NCI-H187 treated with DMSO at 0.1 percent for 48 hours (cell line): ENCODE measurements at places on chromosomes 1 and 21.

DNA sequence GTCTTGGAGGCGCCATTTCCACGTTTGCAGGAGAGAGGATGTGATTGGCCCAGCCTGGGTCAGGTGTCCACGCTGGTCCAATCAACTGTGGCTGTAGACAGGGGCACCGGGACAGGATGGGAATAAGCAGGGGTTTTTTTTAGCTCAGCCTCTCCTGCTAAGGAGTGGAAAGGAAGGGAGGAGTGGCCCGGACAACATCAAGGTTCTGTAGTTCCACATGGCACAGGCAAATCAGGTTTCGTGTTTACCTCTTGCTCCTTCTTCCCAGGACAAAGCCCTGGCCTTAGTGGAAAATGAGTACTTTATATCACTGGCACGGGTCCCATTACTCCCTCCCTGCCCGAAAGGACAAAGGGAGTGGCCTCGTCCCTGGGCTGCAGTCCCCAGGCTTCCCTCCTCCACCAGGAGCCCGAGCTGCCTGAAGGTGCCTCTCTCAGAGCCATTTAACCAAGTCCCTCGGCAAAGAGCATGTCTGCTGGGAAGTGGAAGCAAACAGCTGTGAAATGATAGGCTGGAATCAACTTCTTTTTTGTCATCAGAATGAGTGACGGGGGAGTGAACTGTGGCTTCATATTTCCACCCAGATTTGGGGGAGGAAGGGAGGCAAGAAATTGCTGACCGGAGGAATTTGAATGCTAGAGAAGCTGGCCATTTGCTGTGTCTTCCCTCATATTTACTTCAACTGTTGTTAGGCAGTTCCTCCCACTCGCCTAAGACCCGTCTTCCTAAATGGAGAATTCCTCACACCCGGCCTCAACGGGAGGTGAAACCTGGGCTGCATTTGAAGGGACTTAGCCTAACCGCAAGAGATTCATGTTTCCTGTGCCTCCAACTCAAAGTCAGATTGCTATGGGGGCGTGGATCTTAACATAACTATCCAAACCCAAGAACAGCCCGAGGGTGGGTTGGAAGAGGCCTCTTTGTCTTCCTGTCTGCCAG lies 84.9 kb upstream of the SLC44A3 start:
- DNase-seq, result no peak

DNA sequence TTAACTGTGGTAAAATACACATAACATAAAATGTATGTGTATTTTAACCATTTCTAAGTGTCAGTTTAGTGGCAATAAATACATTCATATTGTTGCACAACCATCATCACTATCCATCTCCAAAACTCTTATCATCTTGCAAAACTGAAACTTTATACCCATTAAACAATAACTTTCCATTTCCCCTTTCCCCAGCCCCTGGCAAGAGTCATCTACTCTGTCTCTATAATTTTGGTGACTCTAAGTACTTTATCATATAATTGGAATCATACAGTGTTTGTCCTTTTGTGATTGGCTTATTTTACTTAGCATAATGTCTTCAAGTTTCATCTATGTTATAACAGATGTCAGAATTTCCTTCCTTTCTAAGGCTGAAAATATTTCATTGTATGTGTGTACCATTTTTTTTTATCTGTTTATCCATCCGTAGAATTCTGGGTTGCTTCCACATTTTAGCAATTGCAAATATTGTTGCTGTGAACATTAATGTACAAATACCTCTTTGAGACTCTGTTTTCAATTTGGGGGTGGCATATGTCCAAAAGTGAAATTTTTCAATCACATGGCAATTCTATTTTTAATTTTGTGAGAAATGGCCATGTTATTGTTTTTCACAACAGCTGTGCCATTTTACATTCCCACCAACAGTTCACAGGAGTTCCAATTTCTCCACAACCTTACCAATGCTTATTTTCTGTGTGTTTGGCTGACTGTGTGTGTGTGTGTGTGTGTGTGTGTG lies 153.9 kb upstream of the GORAB start:
- DNase-seq, result no peak

GRCh38 chr1:28244549-28245251 lies 8.8 kb downstream of the ATP5IF1 start:
- DNase-seq, result no peak

DNA sequence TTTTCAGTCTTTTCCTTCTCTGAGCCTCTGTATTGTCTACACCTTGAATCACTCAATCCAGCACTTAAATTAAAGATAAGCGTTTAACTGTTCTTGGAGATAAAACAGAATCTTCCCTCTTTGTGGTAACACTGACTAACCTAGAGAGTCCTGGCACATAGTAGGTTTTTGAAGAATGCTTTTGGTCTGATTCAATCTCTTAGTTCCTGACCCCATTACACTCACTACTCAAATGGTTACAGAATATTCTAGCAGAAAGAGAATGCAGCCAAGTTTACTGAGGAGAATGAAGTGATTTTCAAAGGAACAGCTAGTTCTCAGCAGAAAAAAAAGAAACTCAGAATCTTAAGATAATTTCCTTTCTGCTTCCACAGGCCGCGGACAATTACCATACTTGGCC lies 309.2 kb upstream of the PRMT6 start:
- no peak for DNase-seq

- no peak for DNase-seq
These were observed 16.8 kb upstream of the POGZ start for GRCh38 chr1:151476083-151476482.

- DNase-seq, result no peak
These were observed 717 bp downstream of the YBX1 start for GRCh38 chr1:42682739-42683531.

DNA sequence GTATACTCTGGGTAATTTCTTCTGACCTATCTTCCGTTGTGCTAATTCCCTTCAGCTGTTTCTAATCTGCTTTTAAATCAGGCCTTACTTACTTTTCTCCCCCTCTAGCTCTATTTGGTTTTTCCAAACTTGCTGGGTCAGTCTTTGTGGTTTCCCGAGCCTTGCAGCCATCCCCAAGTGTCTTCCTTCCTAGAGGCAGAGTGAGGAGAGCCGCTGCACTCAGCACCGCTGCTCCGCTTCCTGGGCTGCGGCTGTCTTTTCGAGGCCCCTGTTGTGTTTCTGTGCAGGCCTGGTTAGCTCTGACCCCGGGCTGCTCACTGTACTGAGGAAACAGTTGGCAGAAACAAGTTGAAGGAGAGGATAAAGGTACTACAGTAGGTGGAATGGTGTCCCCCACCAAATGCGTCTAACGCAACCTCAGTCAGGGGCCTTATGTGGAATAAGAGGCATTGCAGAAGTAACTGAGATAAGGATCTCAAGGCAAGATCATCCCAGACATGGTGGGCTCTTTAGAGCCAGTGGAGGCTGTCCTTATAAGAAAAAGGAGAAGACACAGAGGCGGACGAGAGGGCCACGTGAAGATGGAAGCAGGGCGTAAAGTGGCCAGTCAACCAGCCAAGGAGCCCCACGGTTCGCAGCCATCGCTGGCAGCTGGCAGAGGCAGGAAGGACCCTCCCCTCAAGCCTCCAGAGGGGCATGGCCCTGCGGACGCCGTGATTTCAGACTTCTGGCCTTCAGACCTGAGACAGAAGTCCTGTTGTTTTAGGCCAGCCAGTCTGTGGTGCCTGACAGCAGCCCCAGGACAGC lies 10.5 kb downstream of the WNT9A start:
- no peak for DNase-seq

GRCh38 chr1:244442850-244443249 lies 8.9 kb downstream of the ADSS2 start:
- DNase-seq, result no peak

DNA sequence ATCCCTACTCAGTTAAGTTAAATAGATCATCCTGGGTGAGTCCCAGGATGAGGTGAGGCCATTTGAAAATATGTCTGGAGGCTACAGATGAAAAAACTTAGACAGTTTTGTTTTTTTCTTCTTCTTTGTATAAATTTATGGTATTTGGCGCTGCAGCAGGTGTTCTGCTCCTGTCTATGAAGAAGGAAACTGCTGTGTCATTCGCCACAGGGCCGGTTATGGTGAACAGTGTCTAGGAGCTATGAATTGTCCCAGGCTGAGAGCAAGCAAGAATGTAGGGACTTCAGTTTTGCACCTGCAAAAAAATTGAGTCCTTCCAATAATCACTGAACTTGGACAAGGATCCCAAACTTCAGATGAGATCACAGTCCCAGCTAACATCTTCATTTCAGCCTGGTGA lies 674.3 kb upstream of the RGS18 start:
- no peak for DNase-seq

DNA sequence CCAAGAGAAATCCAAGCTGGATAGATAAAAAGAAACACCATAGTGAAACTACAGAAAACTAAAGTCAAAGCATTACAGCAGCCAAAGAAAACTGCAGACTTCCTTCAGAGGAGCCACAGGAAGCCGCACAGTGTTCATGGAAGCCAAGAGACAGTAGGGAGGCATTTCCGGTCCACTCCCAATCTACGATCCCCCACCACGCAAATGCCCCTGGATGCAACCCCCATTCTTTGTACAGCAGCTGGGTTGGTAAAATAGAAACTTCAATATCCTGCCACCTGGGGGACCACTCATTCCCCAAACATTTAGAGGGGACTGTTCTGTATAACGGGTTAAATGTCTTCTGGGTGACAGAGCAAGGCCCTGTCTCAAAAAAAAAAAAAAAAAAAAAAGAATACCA lies 43.9 kb upstream of the TSPEAR start:
- DNase-seq, result no peak

GRCh38 chr1:24155011-24155782 lies 12.3 kb upstream of the IL22RA1 start:
- DNase-seq, result peak; percentile 57

DNA sequence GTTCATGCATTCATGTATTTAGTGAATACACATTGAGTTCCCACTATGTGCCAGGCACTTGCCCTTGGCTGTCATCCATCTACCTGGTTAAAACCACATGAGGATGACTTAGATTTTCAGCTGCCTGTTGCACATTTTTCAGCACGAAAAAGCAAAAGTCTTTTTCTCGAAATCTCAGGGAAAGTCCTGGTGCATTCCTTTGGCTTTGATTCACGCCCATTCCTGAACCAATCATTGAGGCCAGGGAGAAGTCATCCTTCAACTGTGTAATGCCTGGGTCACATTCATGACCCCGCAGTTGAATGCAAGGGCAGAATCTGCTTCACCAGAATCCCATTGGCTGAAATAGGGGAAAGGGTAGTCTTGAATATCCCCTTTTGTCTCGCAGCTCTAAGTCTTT lies 84.4 kb downstream of the RNF220 start:
- no peak for DNase-seq

DNA sequence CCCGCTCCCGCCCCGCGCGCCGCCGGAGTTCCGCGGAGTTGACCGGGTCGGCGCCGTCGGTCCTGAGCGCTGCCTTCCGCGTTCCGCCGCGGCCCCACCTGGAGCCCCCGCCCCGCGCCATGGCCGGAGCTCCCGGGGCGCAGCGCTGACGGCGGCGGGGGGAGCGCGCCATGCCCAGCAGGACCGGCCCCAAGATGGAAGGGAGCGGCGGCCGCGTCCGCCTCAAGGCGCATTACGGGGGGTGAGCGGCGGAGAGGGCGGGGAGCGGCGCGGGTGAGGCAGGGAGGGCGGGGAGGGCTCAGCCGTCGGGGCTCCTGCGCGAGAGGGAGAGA lies 216 bp downstream of the PRKCZ start:
- no peak for DNase-seq

- DNase-seq, result no peak
These were observed 5.4 kb downstream of the CC2D1B start for GRCh38 chr1:52360595-52360968.

DNA sequence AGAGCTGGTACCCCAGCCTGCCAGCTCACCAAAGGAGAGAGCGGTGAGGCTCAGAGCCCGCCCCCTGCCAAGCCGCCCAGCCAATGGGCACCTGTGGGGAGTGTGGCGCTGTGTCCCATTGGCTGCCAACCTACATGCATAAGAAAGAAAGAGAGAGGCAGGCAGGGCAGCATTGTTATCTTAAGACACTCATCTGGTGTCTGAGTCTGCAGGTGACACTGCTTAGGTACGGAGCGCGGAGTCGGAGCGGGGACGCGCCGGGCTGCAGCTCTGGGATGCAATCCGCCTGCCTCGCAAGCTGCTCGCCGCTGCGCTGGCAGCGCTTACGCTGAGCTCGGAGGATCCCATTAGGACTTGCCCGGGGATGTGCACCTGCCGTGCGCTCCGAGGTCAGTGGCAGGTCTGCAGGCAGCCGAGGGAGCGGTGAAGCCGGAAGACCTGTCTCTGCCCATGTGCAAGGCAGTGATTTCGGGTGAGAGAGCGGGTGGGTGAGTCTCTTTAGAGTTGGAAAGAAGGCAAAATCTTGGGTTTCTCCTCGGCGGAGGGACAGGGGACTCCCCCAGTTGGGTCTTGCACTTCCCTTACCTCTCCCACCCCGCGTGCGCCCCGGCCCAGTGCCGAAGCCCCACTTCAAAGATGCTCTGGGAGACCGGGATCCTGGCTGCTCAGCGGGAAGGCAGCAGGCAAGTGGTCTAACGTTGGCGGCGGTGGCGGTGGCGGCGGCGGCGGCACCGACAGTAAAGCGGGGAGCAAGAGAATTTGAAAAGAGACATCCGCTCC lies at the start of gene BRINP2:
Gene BRINP2, plus strand, starts transcription at position 203 of the 780 bp plus-strand sequence. CDS start 58,919 bp downstream, outside the sequence.
- DNase-seq, result peak; percentile 90

DNA sequence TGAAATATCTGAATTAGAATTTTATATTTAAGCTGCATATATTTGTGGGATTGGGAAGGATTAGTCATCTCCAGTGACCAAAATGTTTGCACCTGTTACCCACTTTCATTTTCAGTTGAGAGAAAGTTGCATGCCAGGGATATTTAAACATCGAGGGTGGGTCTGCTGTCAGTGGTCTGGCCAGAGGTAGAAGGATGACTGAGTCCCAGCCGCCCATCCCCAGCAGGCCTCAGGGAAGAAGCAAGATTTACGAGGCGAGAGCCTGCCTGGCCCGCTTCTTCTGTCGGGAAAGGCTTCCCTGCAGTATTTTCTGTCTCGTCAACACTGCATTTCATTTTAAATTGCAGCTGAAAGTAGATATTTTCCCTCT lies 1.4 kb upstream of the MAN1C1 start:
- no peak for DNase-seq

DNA sequence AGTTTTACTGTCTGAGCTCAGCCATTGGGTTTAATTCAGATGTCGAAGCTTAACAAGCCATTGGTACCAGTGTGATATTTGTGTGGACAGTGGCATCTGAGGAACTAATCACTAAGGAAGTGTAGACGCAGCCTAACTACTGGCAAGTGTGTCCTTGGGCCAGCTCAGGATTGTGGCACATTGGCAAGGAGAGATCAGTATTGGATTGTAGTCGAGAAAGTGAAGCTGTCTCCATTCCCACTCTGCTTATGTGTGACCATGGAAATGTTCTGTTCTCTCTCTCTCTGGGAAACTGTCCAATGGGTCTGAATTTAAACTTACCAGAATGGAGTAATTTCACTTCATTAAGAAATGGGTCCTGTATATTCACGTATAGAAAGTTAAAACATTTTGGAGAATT lies 112.2 kb downstream of the ITSN1 start:
- no peak for DNase-seq

DNA sequence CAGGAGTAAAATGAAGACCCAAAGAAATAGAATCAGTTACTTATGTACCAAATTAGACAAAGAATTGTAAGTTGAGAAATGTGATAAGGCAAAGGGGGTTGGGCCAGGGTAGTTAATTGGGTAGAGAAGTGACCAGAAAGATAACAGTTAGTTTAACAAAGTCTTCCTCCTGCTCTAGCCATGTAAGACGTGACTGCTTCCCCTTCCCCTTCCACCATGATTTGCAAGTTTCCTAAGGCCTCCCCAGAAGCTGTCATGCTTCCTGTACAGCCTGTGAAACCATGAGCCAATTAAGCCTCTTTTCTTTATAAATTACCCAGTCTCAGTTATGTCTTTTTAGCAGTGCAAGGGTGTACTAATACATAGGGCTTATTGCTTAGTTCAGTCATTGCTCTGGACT lies 142.0 kb upstream of the PDE4B start:
- DNase-seq, result no peak

- no peak for DNase-seq
These were observed 205.5 kb downstream of the GPATCH2 start for GRCh38 chr1:217425422-217425821.
